ENCODE measurements at places on chromosomes 13 and 19.

- DNase-seq = no peak
Measured at GRCh38 chr19:41861116-41861768, 1.2 kb downstream of the RPS19 start.

DNA sequence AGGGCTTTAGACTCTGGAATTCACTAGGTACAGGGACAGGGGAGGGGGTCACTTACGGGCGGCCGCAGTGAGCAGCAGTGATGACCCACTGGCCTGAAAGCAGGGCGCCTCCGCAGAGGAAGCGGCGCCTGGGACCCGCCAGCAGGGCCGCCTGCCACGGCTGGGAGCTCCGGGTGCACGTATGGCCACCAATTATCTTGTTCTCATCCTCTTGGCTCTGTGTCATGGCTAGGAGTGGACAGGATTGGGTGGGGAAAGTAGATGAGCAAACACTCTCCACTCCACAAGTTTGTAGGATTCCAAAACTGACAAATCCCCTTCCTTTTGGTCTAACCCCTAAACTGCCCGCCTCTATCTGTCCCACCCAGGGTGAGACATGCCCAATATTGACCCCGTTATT lies 1.2 kb downstream of the KLK14 start:
- no peak for DNase-seq

DNA sequence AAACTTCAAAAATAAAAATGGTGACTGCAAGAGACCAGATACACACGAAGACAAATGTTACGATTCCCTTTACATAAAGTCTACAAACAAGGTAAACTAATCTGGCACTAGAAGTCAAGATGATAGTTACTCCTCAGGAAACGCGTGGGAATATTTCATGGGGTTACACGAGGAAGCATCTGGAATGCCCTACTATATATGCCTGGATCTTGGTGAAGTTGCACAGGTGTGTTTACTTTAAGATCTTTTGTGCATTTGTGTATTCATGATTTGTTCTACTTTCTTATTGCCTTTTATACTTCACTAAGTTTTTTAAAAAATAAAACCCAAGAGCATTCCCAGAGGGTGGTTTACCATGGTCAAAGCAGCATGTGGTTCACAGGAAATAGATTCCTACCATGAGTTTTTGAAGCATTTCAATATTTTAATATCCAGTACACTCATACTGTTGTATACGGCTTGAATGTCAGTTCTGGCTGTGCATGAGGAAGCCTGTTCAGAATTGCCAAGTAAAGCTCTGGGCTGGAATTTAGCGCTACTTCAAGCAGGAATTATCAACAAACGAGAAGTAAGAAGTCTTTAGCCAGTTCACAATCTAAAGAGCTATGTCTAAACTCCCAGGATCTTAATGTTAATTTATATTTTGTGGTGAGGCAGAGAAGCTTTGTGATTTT lies 239.8 kb upstream of the KLHL1 start:
- peak; percentile 1 for DNase-seq

GRCh38 chr19:3908266-3909054 lies 24.4 kb upstream of the NMRK2 start:
- DNase-seq = no peak

DNA sequence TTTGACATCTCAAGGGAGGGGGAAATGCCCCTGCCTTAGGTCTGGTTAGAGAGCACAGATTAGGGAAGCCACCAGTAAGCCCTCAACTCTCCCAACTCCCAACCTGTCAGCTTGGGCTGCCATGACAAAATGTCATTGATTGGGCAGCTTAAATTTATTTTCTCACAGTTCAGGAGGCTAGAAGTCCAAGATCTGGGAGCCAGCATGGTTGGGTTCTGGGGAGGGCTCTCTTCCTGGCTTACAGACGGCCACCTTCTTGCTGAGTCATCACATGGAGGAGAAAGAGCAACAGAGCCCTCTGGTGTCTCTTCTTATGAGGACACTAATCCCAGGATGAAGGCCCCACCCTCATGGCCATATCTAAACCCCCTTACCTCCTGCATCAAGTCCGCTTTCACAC lies 24.2 kb downstream of the C19orf12 start:
- DNase-seq = no peak

DNA sequence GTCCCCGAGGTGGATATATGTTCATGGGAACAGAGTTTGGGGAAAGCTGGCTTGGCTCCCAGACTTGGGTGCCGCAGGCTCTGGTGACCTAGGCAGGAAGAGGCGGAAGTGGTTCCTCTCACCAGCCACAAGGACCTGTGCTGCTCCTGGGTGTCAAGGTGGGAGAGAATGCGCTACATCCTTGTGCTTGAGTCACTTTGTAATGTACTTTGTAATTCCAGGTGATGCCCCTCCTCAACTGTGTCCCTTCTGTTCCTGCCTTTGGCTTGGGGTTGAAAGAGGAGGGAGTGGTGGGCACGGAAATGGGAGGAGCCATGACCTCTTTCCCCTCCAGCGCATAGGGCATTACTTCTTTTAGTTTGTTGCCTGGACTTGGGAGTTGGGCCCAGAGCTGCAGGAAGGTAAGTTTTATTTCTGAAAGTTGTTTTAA lies 10.9 kb downstream of the GARRE1 start:
- DNase-seq = no peak

DNA sequence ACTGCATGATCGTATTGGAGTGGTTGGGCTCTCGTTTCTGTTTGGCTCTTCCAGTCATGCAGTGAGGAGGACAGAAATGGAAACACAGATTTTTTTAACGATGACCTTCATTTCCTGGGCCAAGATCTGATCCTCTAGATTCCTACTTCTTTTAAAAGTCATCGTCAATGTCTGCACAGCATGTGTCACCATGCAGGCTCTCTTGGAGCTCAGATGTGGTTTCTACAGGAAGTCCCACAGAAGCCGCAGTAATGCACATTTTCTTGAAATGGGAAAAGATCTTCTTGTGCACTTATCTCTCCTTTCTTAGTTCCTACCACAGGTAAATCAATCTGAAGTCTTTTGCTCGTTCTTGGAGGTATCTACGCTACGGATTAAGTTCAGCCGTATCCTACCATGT lies 626.9 kb downstream of the EFNB2 start:
- DNase-seq = no peak

GRCh38 chr19:41988947-41989346 lies 5.1 kb downstream of the ATP1A3 start:
- DNase-seq = no peak

DNA sequence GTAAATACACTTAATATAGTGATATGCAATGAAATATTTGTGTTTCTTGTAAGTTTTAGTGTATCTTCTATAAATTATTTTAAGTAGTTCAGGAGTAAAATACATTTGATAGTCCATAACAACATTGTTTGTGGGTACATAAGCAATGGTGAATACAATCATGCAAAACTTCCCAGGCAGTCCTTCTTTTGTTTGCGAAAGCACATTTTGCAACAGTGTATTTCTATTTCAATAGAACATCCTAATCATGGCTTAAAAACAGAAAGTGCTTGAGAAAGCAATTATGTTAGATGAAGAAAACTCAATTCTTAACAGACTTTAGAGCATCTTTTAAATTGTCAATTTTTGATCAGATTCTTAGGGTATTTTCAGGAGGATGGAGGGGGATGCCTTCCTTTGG lies 155.6 kb downstream of the POSTN start:
- DNase-seq = no peak

DNA sequence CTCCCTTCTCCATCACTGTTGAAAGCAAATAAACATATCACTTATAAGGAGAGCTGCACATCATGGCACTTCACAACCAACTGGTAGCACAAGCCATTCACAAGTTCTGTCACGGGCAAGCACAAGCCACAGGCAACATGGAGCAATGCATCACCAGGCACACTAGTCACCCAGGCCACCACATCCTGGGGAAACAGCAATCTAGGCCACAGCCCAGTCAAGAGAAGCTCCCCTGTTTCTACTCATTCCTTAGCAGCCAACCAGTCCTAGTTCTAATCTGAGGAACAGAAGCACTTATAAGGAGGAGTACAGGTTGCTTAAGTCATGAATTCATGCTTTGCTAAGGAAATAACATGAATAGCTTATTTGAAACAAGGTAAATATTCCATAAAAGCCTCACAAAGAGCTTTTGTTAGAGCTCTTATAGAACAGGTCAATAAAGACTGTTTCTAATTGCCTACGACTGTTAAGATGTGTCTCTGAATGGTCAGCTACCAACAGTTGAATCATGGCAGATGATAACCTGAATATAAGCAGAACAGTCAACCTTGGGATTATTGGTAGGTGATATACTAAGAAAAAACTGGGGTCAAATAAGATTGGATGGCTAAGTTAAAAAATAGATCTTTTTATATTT lies 169.0 kb downstream of the TBC1D4 start:
- no peak for DNase-seq

- DNase-seq = no peak
Measured at GRCh38 chr13:22074403-22074802, 403.5 kb downstream of the FGF9 start.

DNA sequence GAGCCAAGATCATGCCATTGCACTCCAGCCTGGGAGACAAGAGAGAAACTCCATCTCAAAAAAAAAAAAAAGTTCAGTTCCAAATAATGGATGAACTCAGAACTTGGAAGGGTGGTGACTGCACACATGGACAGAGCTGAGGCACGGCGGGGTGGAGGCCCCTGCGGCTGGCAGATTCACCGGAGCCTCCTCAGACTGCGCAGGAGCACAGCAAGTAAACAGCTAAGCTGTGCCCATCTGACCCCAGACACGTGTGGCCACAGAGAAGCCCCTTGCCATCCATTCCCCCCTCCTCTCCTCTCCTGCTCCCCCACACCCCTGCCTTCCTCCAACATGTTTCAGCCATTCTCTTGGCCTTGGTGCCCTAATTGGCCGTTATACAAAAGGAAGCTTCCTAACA lies 15.6 kb upstream of the PROZ start:
- no peak for DNase-seq

DNA sequence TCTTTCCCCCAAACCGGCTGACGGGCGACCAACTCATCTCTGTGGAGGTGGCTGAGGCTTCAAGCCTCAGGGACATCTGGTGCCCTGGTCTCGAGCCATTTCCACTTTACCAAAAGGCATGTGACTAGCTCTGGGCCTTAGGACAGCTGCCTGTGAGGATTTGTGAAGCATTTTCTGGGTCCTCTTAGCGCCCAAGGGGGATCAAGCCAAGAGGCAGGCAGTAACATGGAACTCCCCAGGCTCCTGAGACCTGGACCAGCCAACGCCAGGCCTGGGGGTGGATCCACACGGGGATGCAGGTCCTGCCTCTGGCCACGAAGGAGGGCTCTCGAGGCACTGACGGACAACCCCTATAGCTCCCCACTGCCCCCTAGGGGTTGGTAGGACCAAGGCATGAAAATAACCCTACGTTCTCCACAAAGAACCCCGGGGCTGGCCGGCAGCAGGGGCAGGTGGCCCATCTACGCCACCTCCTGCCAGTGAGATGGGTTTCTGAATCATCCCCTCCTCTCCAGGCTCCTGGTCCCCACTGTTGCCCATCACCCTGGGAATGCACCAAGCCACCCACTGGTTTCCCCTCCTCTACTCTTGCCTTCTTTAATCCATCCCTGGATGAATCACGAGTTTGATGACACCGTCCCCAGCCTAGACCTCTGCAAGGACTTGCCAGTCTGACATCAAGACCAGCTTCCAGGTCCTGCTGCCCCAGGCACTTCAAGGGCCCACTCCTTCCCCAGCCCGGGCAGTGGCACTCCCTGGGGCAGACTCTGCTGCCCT lies 7.0 kb upstream of the MYDGF start:
- DNase-seq = peak; percentile 39

GRCh38 chr19:47754206-47755064 lies 9.1 kb downstream of the NOP53 start:
- no peak for DNase-seq

Measured in muscle of leg (tissue), 16 donors.